Colonic mucosa (tissue), 4 donors: ENCODE measurements at places on chromosomes 4 and X. TPM values are rescaled to one million over a fixed set of nuclear protein-coding genes. Genes with fewer than 3 reads are reported as not detected.

The TMEM131L gene
- total RNA-seq, result 4.8 TPM

The GLRA2 gene
- 0.35 TPM for total RNA-seq

The ARX gene
- 0.84 TPM for total RNA-seq

The NAP1L2 gene
- total RNA-seq, result 2.1 TPM

The NPY2R gene
- 0.42 TPM for total RNA-seq

The MAGEA1 gene
- not detected for total RNA-seq

The EXOC1L gene
- not detected for total RNA-seq

The P2RY8 gene
- 1.3 TPM for total RNA-seq

The FHDC1 gene
- 13.9 TPM for total RNA-seq
